ENCODE measurements at places on chromosomes 1 and 21.

- no peak for DNase-seq
Observed at GRCh38 chr1:37561133-37562132, 4.7 kb downstream of the DNALI1 start.

GRCh38 chr1:20125100-20125499 is 5.8 kb upstream of the PLA2G2D start:
- DNase-seq = no peak

DNA sequence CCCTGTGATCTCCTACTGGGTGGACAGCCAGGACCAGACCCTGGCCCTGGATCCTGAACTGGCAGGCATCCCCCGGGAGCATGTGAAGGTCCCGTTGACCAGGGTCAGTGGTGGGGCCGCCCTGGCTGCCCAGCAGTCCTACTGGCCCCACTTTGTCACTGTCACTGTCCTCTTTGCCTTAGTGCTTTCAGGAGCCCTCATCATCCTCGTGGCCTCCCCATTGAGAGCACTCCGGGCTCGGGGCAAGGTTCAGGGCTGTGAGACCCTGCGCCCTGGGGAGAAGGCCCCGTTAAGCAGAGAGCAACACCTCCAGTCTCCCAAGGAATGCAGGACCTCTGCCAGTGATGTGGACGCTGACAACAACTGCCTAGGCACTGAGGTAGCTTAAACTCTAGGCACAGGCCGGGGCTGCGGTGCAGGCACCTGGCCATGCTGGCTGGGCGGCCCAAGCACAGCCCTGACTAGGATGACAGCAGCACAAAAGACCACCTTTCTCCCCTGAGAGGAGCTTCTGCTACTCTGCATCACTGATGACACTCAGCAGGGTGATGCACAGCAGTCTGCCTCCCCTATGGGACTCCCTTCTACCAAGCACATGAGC is 17.2 kb upstream of the SLC25A44 start:
- DNase-seq = no peak

DNA sequence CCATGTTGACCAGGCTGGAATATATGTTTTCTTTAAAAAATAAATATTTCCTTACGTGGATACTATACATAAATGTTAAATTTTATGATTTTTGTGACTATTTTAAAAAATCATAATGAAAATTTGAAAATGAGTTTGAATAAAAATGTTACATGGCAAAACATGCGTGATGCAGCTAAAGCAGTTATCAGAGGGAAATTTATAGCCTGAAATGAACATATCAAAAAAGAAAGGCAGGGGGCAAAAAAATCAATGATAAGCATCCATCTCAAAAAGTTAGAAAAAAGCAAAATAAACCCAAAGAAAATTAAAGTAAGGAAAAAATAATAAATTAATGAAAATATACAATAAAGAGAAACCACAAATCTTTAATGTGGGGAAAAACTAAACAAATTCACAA is 8.6 kb downstream of the CCSAP start:
- DNase-seq = no peak

DNA sequence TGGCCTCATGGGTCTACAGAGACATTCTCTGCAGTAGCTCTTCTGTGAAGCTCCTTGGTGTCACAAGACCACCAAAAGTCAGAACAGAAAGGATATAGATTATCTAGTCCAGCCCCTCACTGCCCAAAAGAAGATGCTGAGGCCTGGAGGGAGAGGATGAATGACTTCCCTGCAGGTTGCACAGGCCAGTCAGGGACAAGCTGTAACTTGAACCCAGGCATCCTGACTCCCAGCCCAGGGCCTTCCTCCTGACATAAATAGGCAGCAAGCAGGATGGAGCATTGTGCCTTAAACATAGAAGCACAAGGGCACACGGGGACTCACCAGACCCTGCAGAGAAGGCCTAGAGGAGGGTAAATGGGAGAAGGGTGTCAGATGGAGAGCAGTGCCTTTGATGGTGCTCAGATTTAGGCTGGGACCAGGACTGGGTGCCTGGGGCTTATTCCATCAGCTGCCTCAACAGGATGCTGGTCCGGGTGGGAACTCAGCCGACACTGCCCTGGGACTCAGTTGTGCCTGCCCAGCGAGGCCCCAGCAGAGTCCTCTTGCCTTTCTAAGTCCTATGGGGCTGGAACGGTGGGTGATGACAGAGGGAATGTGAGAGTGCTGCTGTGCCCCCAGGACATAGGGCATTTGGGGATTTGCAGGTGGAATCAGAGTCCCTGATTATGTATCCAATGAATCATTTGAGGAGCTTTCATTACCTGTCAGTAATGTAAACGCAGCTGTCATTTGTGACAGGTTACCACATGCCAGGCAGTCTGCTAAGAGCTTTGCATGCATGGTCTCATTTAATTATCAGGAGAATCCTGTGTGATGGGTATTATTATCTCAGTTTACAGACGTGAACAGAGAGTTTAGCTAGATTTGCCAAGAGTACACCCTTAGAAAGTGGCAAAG is 13.2 kb downstream of the S100A7A start:
- no peak for DNase-seq

GRCh38 chr1:205533748-205534443 is 29.4 kb downstream of the CDK18 start:
- DNase-seq = no peak

DNA sequence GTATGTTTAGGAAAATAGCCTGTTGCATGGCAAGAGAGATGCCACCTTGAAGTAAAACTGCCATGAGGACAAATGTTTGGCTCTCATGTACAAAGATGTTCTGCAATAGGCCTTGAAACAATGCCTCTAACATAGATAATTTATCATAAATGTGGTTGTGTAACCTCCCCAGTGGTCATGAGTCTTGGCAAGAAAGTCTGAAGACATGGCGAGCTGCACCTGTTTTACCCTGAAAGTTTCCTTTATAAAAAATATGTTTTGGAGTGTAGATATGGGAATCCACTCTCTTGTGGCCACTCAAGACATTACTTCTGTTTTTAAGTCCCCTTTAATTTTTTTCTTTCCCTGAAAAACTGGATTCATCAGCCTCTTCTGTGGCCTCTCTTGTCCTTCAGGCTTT is 2217.1 kb downstream of the NCAM2 start:
- DNase-seq = no peak

DNA sequence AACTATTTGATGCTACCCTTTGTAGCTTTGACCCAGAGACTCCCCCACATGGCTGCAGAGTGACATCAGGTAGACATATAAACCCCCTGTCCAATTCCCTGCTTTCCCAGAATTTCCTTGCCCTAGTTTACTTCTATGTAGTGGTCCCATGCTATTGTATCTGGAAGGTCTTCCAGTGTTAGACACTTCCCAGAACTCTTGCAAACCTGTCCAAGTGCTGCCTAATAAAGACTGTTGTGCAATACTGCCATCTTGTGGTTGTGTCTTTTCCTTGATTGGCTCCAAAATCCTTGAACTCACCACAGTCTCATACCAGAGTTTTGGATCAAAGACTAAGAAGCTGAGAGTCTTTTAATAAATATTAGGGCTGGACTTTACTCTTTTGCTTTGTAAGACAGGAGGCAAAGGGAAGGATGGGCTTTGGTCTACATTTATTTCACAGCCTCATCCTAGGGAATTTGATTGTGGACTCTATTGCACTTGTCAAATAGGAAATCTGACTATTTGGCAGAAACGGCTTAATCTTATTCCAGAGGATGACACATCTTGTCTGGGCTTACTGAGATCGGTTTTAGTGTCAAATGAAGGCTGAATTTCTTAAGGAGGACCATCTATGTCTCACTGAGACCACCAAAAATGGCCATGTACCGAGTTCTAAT is 169.9 kb downstream of the LRRC7 start:
- peak; percentile 6 for DNase-seq

- DNase-seq = no peak
Observed at GRCh38 chr1:115545791-115546733, 95.7 kb upstream of the VANGL1 start.

DNA sequence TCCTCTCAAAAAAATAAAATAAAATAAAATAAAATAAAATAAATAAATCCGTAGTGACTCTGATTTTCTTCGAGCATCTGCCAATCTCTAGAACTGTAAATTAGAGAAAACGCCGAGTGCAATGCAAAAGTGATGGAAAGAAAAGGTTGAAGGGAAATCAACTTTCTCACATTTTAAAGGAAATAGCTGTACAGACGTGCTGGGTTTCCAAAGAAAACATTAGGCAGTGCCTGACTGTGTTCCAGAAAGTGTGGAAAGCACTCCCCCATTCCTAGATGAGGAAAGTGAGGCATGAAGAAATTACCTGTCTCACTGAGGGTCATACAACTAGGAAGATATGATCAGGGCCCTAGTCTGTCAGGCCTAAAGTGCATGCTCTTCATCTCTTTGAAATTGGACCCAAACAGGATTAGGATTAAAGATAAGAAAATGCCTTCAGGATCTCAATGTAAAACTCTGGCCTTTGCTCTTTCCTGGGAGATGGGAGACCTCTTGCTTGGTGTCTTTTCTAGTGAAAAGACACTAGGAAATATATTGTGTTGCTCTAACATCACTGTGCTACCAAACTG is 1.8 kb upstream of the PTPN14 start:
- DNase-seq = no peak

DNA sequence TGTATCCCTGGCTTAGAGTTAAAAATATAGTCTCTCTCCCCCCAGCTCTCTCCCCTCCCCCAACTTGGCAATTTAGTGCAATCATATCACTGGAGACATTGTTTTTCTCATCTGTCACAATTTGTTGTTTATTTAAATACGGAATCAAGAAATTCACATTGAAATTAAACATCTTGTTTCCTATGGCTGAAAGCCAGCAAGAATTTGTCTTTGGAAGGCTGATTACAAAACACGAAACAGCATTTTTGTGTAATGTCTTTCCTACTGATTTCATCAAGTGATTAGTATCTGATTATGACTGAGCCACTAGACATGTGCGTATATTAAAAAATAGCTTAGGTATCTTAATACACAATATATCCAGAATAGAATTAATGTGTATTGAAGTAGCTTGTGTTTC is 119.7 kb downstream of the LYPLAL1 start:
- no peak for DNase-seq

DNA sequence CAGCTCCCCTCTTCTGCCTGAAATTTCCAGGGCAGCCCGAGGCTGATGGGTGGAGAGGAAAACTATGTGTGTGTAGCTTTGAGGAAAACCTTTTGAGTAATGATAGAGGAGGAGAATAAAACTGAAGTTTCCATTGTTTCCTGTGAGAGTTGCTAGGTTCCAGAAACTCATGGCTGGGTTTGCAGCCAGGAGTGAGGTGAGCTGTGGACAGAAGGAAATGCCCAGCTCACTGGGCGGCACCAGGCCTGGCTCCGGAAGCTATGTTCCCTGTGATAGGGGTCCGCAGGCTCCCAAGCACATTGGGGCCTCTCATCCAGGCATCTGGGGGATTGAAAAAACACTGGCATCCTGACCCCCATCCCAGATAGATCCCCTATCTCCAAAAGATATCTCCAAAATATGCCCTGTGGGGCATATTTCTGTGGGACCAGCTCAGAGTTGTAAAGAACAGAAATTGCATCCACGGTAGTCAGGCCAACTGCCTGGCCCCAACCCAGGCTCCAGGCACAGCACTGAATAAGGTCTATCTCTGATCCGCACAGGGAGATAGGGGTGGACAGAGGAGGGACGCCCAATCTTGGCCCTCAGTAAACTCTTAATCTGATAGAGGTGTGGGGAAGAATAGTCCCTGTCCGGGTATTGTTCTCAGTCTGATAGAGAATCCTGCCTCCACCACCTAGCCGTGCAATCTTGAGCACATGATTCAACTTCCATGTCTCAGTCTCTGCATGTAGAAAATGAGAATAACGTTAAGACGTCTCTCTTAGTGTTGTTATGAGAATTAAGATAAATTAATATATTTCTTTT is 1.8 kb upstream of the HSPG2 start:
- DNase-seq = no peak

GRCh38 chr1:61825393-61825792 is 83.1 kb downstream of the PATJ start:
- DNase-seq = no peak

DNA sequence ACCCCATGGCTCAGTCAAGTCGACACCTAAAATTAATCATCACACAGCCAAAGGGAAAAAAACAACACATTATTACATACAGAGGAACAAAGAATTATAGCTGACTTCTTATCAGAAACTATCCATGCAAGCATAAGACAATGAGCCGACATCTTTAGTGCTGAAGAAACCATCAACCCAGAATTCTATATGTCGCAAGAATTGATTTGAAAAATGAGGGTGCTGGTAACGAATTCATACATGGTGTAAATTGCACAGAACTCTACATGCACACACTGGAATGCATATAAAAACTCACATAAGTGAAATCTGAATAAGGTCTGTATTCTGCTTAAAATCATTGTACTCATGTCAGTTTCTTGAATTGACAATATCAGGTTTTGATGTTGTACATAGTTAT is 25.0 kb upstream of the EIF4G3 start:
- DNase-seq = no peak

DNA sequence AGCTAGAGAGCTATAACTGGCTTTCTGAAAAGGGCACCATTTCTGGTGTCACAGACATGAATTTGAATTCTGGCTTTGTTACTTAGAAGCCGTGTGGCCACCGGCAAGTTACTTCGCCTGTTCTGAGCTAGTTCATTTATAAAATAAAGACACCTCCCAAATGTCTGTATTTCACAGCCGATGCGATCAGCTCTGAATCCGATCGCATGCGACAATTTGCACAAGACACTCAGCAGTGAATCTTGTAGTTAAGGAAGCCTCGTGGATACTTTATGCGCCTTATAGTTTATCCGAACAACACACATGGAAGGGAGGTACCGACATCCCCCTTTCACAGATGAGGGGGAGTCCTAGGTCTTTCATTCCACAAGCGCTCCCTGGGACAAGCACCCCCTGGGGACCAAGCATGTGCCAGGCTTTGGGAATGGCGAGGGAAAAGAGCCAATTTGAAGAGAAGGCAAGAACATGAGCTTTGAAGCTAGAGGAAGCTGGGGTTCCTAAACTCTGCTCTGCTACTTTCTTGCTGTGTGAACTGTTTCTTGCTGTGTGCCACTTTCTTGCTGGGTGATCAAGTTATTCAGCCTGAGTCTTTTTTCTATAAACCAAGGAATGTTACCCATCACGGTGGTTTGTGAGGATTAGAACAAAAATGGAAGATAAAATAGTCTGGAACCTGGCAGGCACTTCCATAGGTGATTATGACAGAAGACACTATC is 3.9 kb downstream of the ID3 start:
- DNase-seq = no peak

- DNase-seq = no peak
Observed at GRCh38 chr1:21671915-21672314, 2.8 kb upstream of the RAP1GAP start.

GRCh38 chr1:36377791-36378492 is 7.8 kb downstream of the STK40 start:
- no peak for DNase-seq

DNA sequence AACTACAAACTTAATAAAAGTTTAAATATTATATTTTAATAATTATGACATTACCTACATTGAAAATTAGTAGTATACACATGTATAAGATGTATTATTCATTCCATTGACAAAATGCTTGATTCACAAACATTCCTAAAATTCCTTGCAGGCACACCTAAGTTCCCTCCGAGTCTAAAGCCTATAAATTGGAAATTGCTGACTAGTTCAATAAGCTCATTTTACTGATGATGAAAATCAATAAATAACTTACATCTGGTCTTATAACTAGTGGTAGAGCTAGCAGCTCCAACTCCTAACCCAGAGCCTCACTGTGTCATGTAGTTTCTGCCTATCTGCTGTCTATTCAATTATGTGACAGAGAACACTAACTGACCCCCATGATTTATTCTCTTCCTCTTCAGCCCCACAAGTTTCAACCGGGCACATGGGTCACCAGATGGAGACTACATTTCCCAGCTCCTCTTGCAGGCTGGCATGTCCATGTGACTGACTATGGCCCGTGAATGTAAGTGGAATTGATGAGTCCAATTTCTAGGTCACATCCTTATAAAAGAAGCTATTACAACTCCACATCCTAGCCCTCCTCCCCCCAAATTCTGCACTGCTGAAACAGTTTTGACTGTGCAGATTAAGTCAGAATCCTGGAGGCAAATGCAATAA is 29.6 kb upstream of the LRRC8D start:
- DNase-seq = no peak

Data from hippocampal formation (tissue), 2 donors.